ENCODE measurements at places on chromosomes 4 and X. TPM values are rescaled to one million over a fixed set of nuclear protein-coding genes. Genes with fewer than 3 reads are reported as not detected.

The NHSL2 gene
- 9.2 TPM for total RNA-seq

The PAGE4 gene
- total RNA-seq, result not detected

DNA sequence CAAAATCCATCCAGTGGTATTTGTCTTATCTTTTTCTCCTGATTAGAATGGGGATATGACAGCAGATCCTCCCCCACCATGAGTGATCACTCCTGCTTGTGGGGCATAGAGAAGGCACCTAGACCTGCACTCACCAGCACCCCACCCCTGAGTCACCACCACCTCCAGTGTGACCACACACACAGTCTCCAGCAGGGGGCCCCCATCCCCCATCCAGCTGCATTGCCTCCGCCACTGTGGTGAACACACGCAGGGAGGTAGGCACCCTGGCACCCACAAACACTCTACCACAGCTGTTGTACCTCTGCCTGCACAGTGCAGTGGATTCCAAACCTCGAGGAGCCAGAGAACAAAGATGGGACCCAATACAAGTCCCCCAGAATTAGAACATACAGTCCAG is 9.0 kb upstream of the MAGEA8 start:
- DNase-seq, result no peak

GRCh38 chrX:134443020-134443419 is 16.9 kb upstream of the HPRT1 start:
- DNase-seq, result no peak

GRCh38 chrX:119465555-119465954 is 2.7 kb upstream of the SLC25A5 start:
- DNase-seq, result no peak

DNA sequence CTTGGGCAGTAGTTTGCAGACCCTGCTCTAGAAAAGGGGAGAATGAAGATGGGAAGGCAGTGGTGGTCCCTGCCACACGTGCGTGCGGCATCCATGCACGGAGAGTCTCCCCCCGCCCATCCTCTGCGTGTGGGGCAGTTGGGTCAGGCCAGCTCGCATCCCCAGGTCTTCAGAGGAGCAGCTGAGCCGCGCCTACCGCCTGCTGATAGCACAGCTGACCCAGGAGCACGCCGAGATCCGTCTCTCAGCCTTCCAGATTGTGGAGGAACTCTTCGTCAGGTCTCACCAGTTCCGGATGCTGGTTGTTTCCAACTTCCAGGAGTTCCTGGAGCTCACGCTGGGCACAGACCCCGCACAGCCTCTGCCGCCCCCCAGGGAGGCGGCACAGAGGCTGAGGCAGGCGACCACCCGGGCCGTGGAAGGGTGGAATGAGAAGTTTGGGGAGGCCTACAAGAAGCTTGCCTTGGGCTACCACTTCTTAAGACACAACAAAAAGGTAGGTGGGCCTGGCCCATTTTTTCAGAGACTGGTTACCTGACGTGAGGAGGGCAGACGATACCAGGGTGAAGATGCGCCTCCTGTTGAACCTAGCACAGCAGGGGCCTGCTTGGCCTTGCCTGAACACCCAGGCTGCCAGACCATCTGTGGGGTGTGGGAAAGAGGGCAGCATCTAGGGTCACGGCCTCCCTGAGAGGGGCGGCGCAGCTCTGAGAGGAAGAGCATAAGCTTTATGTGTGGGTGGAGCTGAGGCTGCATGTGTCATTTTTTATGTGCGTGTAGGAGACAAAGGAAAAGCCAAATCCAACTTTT is 2.6 kb downstream of the UVSSA start:
- DNase-seq, result no peak

DNA sequence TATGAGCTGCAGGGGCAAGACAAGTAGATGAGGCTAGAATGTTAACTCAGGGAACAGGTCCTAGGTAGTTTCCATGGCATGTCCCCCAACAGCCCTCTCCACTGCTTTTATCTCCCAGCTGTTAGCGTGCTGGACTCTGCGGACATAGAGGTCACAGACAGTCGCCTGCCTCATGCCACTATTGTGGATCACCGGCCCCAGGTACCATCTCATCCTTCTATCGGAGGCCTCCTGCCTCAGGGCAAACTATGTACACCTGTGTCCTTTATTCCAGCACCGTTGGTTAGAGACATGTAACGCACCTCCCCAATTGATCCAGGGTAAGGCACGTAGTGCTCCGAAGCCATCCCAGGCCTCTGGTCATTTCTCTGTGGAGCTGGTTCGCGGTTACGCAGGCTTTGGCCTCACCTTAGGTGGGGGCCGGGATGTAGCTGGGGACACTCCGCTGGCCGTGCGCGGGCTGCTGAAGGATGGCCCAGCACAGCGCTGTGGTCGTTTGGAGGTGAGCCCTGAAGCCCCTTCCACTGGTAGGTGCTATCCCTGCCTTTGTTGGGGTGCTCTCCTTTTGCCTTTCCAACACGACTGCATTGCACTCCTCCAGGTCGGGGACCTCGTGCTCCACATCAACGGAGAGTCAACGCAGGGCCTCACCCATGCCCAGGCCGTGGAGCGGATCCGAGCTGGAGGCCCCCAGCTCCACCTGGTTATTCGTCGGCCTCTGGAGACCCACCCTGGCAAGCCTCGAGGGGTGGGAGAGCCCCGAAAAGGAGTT is 2.2 kb downstream of the MAGIX start:
- DNase-seq, result no peak

- no peak for DNase-seq
Observed at GRCh38 chrX:48890934-48891401, 6.6 kb downstream of the TIMM17B start.

GRCh38 chr4:150699599-150699998 is 117.6 kb downstream of the MAB21L2 start:
- DNase-seq, result no peak

Measured in left lung (tissue), 14 donors.